ENCODE measurements at places on chromosomes 6 and 20.

- DNase-seq: no peak
These were observed 46.7 kb downstream of the TBC1D7 start for GRCh38 chr6:13281686-13282085.

- DNase-seq: no peak
These were observed 9.9 kb upstream of the HEBP2 start for GRCh38 chr6:138393871-138394783.

DNA sequence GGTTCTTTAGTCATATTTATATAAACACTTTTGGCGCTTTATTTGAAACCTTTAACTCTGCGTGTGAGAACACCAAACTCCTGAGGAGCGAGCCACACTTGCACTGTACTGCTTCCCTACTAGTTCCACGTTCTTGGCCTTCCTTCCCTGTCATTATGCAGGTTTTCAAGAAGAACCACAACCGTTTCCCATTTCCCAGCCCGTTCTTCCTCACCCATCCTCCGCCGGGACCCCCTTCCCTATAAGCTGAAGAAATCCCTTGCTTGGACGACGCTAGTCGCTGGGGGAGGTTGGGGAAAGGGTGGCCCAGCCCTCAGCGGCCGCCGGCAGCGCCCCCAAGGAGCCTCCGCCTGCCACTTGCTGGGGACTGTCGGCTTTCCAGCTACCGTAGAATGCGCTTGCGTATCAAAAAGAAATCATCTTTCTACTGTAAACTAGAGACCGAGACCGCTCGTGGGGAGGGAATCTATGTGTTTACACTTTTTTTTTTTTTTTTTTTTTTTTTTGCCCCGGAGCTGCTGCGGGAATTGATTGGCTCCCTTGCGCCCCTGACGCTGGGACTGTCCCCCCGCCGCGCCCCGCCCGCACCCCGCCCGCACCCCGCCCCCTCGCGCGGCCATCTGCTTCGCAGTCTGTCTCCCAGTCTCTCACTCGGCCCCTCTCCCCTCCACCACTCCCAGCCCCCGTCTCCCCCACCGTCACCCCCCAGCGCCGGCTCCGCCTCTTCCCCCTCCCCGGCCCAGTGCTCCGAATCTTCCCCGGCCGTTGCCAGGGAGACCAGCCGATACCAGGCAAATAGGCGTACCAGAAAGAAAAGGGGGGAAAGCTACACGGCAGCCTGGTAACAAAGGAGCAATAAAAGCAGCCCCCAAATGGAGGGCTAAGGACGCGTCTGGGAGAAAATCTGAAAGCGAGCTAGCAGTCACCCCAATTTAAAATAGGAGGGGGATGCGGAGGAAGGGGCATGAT lies 2.3 kb upstream of the MARCKS start:
- DNase-seq: peak; percentile 6

DNA sequence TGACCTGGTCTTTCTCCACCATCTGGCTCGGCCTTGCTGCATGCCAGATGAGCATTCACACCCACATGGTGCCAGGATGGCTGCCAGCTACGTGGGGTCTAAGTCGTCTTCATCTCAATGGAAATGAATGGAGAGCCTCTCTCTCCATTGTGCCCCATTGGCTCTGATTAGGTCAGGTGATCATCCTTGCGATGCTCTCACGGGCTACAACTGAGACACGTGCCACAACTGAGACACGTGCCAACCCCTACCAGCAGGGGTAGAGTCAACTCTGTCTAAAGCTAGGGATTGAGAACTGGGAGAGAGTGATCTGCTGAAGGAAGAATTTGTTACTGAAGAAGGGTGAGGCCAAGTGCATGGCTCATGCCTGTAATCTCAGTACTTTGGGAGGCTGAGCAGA lies 67.3 kb upstream of the RALY start:
- no peak for DNase-seq

DNA sequence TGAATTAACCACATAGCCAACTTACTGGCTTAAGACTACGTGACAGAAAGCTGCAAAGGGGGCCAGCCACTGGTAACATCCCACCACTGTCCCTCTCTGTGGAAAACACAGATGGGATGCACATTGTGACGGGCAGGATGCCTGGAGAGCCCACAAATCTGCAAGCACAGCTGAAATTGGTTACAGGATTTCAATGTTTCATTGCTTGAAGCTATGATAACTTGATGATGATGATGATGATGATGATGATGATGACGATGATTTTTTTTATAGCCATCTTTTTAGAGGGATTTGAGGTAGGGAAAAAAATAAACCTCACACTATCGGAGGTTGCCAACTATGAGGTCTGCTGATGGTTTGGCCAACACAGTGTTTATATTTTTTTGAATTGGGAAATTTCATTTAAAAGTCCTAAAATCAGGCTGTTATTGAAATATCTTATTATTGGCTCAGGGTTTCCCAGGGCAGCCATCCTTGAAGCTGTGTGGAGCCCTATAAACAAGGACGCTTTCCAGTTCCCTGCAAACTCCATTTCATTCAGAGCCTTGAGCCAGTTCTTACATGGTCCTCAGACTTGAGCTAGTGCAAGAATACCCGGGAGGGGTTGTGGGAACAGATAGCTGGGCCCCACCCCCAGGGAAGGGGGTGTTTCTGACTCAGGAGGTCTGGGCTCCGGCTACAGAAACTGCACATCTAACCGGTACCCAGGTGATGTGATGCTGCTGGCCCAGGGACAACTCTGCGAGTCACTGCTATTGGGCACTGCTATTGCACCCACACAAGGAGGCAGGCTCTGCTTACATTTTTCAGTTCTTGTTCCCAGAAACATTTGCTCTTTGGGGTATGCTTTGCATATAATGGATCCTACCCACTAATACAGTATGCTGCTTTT lies 27.1 kb downstream of the BCAS1 start:
- DNase-seq: no peak
